ENCODE measurements at places on chromosomes 1 and 21.

GRCh38 chr1:227759341-227760300 lies 24.4 kb downstream of the SNAP47 start:
- DNase-seq: no peak

DNA sequence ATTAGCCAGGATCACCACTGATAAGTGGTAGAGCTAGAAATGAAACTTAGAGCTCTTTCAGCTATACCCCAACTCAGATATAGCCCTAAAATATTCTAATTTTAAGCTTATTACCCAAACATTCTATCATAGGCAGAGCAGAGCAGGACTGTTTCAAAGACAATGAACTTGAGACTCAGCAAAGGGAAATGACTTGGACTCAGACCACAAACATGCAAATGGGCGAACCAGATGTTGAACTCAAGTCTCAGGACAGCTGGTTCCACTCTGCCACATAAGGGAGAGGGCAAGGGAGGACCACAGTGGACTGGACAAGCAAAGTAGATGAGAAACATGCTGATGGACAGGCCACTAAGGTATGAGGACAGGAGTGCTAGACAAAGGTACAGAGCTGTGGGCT lies 315.3 kb downstream of the OMA1 start:
- DNase-seq: no peak

DNA sequence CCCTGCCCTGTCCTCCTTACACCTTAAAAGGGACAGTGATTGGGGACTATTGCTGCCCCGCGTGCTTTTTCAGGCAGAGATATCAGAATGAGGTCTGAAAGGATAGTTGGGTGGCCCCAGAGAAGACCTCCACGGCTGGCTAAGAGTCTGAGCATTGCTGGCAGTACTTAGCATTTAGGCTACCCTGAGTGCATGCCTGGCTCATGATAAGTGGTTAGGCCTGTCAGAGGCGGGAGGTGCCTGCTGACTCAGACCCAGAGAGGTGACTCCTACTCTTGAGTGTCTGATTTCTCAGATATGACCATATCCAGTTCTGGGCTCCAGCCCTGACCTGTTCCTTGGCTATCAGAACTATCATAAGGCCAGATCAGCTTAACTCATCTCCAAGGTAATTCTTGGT lies 213.7 kb downstream of the PBX1 start:
- DNase-seq: no peak

- no peak for DNase-seq
Measured at GRCh38 chr1:36157115-36157903, 1.3 kb downstream of the MAP7D1 start.

GRCh38 chr1:27594564-27595510 lies 9.1 kb downstream of the AHDC1 start:
- DNase-seq: no peak

DNA sequence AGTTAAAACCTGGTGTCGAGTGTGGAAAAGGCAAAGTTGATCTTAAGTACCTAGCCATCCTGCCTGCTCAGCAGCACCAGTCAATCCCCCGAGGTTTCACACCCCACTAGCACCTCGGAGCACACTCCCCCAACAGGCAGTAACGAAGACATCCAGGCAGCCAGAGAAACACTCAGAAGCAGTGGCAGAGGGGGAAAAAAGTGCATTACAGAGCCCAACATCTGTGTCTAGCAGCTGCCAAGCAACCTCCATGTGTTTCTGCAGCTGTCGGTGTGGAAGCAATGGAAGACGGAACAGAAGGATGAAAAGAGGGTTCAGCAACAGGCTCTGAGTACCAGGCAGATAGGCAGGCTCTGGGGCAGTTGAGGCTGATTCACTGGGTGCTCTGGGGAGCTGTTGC lies 73.4 kb upstream of the PROX1 start:
- no peak for DNase-seq

GRCh38 chr1:37257646-37258045 lies 216.7 kb upstream of the ZC3H12A start:
- DNase-seq: no peak

- DNase-seq: no peak
Measured at GRCh38 chr1:90876101-90876500, 145.7 kb downstream of the ZNF644 start.

- DNase-seq: no peak
Measured at GRCh38 chr1:79896140-79896539, 889.6 kb upstream of the ADGRL4 start.

GRCh38 chr1:20342294-20343148 lies 51.8 kb downstream of the VWA5B1 start:
- no peak for DNase-seq

- DNase-seq: no peak
Measured at GRCh38 chr1:24699628-24700027, 45.6 kb upstream of the CLIC4 start.

- no peak for DNase-seq
Measured at GRCh38 chr1:87202451-87202850, 126.2 kb upstream of the LMO4 start.

DNA sequence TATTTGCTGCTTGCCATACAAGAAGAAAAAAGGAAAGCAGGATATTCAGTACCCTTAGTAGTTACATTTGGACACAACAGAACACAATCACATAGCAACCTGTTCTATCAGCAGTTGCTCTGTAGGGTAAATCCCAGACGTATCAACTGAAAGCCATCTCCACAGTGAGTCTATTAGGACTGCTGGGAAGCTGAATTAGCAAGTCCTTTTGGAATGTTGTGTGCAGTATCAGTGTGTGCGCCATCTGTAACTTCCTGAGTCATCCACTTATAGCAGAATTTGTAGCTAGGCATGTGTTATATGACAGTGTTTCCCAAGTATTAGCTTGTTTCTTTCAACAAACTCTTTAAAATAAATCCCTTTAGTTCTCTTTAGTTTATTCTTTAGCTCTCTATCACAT lies 21.3 kb downstream of the CCDC30 start:
- DNase-seq: no peak

DNA sequence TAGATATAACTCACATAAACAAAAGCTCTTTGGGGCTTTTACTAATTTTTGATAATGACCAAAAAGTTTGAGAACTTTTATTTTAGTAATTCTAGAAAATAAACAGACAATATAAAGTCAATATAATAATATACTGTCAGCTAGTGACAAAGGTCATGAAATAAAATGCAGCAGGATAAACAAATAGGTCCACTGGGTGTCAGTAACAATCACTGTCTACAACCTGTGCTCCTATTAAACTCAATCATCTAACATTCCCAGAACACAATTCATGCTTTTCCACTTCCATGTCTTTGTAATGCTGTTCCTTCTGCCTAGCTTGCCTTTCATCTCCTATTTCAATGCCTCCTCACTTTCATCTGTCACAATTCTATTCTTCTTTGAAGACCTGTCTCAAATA lies 186.1 kb downstream of the GIPC2 start:
- DNase-seq: no peak

- DNase-seq: no peak
Measured at GRCh38 chr1:14787604-14788003, 189.1 kb downstream of the KAZN start.

GRCh38 chr1:30129001-30129408 lies 594.4 kb downstream of the MATN1 start:
- no peak for DNase-seq

DNA sequence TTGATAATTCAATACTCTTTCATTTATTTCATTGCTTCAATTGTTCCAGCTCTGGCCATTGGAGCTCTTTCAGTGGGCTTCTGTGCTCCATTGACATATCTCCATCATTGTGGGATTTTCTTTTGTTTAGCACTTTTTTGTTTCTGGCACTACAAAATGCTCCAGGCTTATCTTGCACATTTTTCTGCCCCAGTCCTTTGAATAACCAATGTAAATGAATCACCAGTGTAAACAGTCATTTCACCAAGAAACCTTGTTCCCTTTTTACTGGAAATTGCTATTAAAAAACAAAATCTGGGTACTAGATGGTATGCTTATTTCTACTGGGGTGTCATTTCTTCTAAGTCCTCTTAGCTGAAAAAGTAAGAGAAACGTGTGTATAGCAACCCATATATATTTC lies 173.0 kb upstream of the LYPLAL1 start:
- no peak for DNase-seq

- no peak for DNase-seq
Measured at GRCh38 chr1:198443365-198444233, 96.9 kb downstream of the ATP6V1G3 start.

GRCh38 chr1:34126486-34126885 lies 38.5 kb downstream of the CSMD2 start:
- no peak for DNase-seq
